ENCODE measurements at places on chromosomes 3 and 15.

- no peak for DNase-seq
Observed at GRCh38 chr15:43270676-43271306, 4.1 kb upstream of the TGM5 start.

GRCh38 chr3:179610066-179610465, 5.5 kb downstream of the NDUFB5 start:
- DNase-seq: no peak

DNA sequence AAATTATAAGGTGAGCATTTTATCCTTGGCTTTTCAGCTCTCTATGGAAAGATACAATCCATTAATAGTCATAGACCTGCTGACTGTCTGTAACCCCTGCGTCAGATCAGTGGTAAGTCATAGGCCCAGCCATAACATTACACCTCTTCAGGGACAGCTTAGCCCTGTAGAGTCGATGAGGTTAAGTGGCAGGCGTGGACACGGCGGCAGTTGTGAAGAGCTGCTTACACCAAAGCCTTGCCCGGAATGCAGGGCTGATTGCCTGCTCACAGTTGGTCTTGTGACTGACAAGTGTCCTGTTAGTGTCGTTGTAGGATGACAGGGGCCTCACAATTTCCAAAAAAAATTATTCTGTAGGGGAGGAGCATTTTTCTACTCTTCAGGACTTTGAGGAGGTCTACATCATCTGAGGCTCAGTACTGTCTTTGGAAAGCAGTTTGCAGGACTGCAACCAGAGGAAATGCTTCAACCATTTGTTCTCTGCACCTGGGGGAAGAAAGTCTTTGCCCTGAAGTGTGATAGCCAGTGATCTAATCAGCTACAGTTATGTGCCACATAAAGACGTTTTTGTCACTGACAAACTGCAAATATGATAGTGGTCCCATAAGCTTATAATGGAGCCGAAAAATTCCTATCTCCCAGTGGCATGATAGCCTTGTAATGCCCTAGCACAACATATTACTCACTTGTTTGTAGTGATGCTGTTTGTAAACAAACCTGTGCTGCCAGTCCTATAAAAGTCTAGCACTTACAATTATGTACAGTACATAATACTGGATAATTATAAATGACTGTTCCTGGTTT, 14.9 kb upstream of the SELENOT start:
- no peak for DNase-seq

DNA sequence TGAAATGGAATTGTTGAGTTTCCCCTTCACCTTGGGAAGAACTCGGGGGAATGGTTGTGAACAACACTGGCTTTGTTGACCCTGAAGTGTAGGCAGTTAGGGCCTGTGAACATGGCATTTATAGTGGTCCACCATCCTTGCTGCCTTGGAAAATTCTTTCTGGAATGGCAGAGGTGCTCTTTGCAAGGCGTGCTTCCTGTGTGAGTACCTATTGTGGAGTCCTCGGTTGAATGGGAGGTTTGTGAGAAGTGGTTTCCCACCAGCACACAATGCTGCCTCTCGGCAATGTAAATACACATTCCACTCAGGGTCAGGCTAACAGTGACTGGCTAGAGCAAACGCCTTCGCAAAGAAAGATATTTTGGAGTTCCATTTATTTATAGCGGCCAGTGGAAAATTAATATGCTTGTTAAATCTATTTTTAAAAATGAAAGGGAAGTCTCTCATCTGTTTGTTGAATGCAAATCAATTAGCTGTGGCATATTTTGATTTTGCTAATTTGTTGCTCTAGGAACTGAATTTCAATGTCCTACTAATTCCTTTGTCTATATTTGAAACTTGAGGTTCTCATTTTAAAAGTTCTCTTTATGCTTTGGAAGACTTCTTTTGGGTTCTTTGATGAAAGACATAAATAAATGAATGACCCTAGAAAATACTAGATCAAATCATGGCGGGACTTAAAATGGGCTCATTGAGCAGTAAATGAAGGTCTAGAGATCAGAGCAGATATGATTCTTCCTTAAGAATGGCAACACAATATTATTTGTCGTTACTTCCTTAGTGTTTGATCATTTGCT, 59.5 kb downstream of the FNDC3B start:
- DNase-seq: no peak

DNA sequence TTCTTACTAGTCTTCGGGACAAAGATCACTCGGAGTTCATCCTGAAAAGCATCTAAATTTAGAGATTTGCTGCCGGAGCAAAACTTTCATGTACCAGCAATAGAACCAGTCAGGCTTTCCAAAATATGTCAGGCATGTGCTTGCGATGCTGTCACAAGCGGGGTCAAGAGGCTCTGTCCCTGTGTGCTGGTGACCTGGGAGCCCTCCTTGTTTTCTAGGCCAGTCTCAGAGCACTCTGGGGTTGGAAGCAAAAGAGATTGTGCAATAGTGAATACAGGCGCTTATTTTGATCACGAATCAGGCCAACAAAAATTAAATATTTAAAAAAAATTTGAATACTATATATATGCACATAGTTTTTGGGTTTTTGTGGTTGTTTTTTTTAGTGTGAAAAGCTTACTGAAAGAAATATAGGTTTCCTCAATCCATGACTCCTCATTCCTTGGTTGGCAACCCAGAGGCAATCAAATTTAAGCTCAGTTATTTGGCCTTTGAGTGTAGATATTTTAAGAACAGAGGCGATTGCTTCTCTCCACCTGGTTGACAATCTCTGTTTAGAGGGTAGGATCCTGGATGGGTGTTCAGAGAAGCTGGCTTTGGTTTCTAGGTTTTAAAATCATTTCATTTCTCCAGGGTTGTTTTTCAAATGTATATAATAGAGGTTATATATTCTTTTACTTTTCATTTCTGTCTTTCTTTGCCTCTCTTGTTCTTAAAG, 8.4 kb upstream of the KLHL24 start:
- DNase-seq: no peak

DNA sequence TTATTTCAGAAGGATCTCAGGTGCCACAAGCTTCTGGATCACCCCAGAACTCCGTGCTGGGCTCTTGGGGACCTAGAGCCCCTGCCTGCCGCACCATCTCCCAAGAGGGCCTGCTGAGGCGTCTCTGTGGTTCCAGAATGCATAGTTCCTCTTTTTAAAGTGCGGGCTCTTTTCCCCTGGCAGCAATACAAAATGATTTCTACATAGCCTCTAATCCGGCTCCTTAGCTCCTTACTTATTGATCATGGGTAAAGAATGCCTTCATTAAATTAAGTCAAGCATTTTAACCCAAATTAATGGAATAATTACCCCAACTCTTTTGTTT, 121.9 kb downstream of the ATP10A start:
- DNase-seq: no peak

DNA sequence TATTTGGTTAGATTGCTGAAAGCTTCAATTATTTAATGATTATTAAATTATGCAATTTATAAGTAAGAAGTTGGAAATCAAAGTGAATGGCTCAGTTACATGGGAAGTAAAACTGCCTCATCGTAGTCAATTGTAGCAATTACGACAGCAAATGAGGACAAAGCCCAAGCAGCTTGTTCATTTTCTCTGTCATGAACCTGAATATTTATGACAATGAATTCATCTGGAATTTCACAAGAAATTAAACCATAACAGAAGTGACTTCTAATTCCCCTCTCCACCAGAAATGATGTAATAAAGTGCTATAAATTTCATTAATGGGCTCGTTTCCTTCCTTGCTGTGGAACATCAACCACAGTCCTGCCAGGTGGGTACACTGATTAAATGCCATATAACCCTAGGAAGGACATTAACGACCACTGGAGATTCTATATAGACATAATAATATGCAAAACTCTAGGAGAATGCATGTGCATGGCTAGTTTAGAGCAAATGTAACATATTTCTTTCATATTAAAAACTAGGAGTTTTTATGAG, 273.8 kb upstream of the DCBLD2 start:
- DNase-seq: no peak
